ENCODE measurements at places on chromosomes 12 and 14.

- DNase-seq, result peak; percentile 54
These were observed 110.9 kb downstream of the KSR2 start for GRCh38 chr12:117857632-117858612.

DNA sequence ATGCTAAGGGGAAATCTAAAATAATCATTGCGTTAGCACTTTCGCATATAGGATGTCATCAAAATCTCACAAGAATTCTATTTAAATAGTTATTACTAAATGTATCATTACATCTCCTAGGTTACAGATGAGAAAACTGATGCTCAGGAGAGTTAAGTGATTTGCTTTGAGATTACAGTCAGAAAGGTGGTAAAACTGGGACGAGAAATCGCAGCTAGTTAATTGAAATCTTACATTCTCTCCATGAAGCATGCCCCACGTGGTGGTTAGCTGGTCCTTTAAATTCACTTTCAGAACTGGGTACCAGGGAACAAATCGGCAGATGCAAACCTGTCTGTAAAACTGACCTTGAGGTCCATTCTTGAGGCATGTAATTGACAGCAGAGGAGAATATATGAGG, 71.8 kb upstream of the PLEKHG7 start:
- DNase-seq, result no peak

DNA sequence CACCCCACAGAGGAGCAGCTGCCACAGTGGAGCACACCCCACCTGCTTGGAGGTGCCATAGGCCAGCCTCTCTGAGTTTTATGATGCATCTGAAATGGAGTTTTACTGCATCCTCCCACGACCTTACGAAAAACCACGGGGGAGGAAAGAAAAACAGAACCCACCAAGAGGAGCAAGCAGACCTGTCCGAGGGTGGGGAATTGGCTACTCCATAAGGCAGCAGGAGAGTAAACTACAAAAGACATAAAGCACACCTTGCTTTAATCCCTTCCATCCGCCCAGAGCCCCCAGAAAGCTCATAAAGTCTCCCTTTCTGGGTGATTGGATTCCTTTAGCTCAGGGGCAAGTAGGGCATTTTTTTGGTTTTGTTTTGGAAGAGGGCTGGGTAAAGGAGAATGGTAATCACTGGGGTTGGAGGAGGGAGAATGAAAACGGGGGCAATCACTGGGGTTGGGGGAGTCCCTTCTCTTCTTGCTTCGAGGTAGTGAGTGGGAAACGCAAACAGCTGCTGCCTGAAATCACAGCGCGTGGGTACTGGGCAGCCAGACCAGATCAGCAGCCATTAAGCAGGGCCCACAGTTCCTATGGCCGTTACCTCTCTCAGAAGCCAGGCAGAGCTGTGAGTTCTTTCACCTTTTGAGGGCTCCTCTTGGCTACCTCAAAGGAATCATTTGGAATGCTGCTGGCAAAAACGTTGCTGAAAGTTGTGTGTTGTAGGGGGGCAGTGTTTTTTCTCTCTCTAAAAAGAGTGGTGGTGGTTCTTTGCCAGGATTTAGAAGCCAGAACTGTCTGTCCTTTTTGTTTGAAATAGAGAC, 433.6 kb downstream of the ZFP36L1 start:
- DNase-seq, result no peak

DNA sequence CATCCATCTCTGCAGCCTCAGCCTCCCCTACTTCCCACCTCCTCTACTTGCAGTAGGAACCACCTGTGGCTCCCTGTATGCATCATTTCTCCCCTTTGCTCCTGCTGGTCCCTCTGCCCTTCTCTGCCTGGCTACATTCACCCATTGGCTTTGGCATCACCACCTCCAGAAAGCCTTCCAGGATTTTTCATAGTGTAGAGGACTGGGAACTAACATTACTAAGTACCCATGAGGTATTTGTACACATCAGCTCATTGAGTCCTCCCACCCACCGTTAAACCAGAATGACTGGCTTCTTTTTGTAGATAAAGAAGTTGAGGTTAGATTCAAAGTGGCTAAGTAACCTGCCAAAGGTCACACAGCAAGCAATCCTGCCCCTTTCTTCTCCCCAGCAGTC, 17.1 kb downstream of the SYNE3 start:
- no peak for DNase-seq

GRCh38 chr12:26548227-26548626, 284.8 kb downstream of the ITPR2 start:
- DNase-seq, result no peak

- no peak for DNase-seq
These were observed 771.3 kb upstream of the TBX3 start for GRCh38 chr12:115455268-115455681.

DNA sequence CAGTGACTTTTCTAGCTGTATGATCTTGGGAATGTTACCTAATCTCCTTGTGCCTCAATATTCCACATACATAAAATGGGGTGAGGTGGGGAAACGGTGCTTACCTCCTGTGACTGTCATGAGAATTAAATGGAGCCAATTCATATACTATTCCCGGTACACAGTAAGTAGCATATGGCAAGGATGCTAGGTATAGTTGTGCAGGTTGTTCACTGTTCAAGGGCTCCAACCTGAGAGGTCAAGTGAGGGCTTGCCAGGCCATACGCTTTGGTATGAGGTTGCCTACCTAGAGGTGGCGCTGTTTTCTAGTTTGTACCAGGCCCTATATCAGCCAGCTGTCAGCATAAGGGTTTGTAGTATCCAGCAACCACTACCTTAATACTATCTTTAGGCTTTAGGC, 3.6 kb upstream of the BATF start:
- no peak for DNase-seq

DNA sequence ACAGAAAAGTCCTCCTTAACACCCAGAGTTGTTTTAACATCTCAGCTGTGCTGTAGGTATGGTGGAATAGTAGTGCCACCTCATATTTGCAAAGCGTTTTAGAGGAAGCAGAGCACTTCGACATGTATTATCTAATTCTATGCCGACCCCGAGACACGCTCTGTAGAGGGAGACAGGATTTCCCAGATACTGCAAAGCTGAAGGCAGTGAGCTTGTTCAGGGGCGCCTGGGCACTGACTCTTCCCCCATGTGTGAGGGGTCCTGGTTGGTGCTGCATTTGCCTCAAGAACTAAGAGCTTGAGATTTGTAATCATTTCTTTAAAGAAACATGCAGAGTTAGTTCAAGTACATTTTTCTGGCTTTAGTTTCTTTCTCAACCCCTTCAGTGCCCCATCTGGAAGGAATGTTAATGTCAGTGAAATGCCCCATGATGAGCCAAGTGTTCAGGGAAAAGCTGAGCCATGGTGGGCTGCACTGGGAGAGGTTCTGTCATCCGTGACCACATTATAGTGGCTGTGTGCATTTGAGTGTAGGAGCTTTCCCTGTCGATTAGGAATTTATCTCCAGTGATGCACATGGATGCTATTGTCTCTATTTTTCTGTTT, 66.3 kb downstream of the MBIP start:
- no peak for DNase-seq

DNA sequence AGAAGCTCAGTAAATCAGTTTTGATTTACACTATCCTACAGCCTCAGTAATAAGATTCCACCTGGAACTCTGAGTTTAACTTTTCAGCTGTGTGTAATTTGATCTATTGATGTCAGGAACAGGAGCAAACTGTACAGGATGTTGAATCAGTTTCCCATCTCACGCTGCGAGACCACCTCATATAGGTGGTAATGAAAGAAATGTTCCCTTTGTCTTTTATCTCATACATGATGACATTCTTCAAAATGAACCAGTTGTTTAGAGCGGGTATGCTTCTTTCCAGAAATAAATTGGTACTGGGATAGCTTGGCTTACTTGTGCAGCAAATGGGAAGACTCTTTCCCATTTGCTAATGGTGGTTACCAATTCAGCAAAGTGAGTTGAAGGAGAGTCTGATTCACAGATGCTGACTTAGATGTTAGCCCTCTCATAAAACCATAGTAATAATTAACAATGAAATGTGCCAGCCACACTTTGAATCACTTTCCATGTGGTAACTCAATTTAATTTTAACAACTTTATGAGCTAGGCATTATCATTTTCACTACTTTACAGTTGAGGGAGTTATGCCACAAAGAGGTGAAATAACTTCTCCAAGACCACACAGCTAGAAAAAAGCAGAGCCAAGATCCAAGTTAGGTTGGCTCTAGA, 251.5 kb downstream of the PAWR start:
- no peak for DNase-seq

DNA sequence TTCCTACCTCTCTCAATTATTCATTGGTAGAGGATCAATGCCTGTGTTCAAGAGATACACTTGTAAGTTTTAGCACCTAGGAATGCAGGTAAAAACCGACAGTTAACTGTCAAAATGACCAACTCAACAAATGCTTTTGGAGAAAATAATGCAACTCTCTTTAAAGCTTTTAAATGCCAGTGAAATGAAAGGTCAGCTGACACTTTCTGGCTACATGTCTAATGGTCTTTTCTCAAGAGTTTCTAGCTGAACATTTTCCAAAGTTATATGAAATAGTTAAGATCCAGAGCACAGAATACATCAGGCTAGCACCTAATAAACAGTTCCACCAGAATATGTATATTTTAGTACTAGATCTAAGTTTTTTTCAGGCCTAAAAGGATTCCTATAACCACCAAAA, 2.0 kb downstream of the CSRNP2 start:
- no peak for DNase-seq

DNA sequence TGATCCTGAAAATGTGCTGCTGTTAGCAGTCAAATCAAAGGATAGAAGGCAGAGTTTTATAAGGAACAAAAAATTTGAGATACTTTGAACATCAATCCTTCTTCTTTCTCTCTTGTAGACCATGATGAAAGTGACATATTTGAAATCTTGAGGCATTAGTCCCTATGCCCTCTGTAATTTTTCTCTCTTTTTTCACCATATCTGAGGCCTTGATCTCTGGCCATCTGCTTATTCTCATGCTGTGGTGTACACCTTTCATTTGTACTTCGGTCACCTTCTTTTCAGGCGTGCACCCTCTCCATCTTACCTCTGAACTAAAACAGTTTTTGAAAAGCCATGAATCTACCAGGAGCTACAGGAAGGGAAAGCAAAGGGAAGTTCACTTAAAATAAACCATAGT, 420.9 kb downstream of the C12orf50 start:
- DNase-seq, result no peak

DNA sequence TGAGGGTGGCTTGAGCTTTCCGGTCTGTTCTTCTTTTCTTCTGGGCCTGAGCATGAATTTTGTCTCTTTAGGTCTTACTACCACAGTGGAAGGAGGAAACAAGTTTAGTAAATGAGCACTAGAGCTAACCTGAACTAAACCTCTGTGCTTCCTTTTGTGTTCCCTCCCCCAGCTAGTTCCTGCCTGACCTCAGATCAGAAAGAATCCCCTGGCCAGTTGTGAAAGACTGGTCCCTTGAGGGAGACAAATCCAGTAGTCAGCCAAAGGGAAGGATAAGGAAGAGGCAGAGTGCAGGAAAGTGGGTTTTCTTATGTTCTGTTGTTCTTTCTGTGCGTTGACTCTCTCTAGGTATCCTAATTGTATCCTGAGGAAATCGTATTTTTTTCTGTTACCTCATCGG, 17.5 kb downstream of the ZNF664 start:
- DNase-seq, result no peak

DNA sequence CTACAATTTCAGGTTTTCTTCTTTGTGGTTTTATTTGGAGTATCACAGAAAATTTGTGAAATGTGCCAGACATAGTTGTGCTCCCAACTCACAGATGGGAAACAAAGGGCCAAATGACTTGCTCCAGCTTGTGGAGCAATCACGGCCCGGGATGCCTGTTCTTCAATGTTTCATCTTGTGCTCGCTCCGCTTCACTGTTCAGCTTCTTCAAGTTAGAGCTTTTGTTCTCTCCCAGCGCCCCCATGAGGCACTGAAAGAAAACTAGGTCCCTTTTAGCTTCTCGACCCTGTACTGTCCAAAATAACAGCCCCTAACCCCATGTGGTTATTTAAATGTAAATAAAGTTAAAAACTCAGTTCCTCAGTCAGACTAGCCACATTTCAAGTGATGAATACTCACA, 187.9 kb upstream of the STXBP6 start:
- no peak for DNase-seq

- DNase-seq, result no peak
These were observed 46.0 kb upstream of the OASL start for GRCh38 chr12:121085069-121085468.

- no peak for DNase-seq
These were observed 2.9 kb upstream of the PPFIBP1 start for GRCh38 chr12:27521066-27521465.

- no peak for DNase-seq
These were observed 15.7 kb downstream of the MDM2 start for GRCh38 chr12:68823696-68824095.

Measured in stimulated activated CD4-positive, alpha-beta T cell treated with anti-CD3 and anti-CD28 coated beads, TNF-alpha, amount 100 ng/mL, for 24 hours (primary cell).